Left lung (tissue), 14 donors: ENCODE measurements at places on chromosomes 16 and 17.

- no peak for DNase-seq
These were observed 19.0 kb downstream of the ABR start for GRCh38 chr17:1160591-1161390.

- no peak for DNase-seq
These were observed 35.1 kb downstream of the MFSD11 start for GRCh38 chr17:76772842-76773525.

DNA sequence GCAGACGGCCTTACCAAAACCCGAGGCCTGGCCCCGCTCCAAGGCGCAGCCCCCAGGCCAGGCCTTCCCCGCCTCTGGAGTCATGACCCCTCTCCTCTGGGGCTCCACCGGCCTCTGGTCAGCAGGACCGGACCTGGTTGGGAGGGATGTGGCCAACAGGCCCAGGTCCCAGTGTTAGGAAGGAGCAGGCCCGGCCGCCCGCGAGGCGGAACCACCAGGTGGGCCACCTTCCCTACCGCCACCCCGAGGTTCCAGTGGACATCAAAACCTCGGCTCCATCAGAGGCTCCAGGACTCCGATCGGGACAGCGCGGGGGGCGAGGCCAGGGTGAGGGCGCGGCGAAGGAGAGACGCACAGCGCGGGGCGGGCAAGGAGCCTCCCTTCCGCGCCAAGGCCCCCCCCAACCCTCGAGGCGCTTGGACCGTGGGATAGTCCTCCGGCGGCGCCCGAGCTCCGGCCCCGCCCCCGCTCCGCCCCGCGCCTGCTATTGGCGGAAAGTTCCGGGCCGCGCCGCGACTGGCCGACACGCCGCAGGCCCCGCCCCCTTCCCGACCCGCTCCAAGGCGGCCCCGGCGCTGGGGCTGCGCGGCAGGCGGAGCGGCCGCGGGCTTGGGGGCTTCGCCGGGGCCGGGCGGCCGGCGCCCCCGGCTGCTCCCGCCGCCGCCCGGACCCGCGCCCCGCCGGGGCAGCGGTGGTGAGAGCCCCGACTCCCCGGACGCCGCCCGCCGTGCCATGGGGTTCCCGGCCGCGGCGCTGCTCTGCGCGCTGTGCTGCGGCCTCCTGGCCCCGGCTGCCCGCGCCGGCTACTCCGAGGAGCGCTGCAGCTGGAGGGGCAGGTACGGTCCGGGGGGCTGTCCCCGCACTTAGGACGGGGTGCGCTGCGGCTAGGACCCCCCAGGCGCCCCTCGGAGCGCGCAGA lies at the start of gene METRN:
METRN (plus strand) TSS at position 561 of the 919 bp plus-strand sequence; CDS start at position 733, 172 bp downstream.
- peak; percentile 89 for DNase-seq

DNA sequence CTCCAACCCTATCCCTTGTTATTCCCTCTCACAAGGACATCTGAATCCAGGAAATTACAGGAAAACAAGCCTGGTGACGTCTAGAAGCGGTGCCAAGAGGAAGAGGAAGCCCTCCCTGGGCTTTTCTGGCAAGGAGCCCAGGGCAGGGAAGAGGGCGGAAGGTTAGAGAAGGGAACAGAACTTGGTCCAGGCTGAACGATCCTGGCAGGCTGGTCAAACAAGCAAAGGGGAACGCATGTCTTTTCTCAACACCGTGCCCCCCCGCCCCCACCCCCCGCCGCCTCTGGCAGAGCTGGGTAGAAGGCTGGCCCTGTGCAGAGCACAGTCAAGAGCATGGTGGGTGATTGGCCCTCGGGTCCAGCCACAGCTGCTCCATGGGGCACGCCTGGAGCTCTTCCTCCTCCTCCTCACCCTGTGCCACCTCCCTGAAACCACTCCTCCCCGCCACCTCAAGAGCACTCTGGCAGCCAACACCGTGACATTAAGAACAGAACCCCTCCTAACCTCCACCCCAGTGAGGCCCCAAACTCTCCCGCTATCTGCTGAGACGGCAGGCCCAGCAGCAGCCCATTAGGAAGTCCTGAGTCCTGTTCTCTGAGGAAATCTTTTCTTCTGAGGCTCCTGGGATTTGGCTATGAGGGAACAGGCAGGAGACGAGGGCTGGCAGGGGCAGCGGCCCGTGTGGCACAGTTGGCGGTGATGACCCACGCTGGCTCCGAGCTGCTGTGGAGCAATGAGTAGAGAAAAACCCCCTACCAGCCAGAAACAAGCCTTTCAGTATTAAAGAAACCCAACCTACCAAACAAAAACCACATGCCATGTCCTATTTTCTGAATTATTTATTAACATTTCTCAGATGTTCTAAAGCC lies 7.3 kb downstream of the C16orf86 start:
- peak; percentile 84 for DNase-seq

DNA sequence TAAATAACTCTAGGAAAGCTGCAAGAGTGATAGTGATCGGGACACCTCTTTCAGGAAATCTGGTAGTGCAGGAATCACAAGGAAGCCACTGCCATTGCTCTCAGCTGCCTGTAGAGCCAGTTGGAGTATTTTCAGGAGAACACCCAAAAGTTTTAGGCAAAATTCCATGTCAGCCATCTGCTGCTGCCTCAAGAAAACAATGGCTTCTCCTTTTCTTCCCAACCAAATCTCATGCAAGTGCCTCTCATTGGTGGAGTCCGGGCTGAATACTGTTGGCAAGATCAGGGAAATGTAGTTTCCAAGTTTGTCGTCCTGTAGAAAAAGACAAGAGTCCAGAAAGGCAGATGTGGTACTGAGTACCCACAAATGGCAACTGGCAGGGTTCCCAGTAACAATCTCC lies 54.9 kb upstream of the TANC2 start:
- no peak for DNase-seq

GRCh38 chr16:50273888-50274325 lies 7.6 kb downstream of the ADCY7 start:
- no peak for DNase-seq

DNA sequence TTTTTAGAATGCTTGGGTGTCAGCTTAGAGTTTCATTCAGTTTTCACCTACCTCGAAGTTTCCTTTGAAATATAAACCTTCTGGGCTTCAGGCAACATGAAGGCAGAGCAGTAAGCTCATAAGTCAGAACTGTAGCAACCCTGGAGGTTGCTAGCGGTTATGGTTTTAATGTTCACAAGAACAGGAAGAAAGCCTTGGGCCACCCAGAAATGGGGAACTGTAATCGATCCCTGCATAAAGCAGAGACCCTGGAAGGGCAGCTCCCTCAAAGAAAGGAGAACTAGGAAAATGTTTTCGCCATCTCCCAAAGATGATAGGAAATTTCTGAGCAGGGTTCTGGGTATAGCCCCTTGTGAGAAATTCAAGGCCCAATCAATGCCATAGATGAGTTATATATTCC lies 47.8 kb upstream of the RASL10B start:
- DNase-seq = no peak

- DNase-seq = no peak
These were observed 543 bp downstream of the TXNDC11 start for GRCh38 chr16:11742093-11742535.

- DNase-seq = no peak
These were observed 22.8 kb downstream of the ITGB3 start for GRCh38 chr17:47276444-47276843.

GRCh38 chr16:3645504-3646347 lies 8.8 kb upstream of the DNASE1 start:
- peak; percentile 53 for DNase-seq

- DNase-seq = no peak
These were observed 2.7 kb downstream of the ELMO3 start for GRCh38 chr16:67201411-67202345.

DNA sequence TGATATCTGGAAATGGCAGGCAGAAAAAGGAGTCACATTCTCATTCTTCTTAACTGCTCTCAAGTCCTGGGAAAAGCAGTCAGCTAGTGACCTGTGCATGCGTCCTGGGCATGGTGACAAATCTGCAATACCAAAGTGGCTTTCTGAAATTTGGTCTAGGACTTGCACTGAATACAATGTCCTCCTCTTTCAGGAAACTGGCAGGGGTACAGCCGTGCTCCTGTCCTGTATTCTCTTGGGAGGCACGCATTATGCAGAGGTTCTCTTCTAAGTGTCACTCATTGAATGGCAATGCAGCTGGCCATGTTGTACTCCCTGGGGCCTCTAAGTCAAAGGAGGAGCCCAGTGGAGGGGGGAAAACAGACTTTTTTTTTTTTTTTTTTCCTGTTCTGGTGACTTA lies 10.6 kb downstream of the PHF12 start:
- DNase-seq = no peak

DNA sequence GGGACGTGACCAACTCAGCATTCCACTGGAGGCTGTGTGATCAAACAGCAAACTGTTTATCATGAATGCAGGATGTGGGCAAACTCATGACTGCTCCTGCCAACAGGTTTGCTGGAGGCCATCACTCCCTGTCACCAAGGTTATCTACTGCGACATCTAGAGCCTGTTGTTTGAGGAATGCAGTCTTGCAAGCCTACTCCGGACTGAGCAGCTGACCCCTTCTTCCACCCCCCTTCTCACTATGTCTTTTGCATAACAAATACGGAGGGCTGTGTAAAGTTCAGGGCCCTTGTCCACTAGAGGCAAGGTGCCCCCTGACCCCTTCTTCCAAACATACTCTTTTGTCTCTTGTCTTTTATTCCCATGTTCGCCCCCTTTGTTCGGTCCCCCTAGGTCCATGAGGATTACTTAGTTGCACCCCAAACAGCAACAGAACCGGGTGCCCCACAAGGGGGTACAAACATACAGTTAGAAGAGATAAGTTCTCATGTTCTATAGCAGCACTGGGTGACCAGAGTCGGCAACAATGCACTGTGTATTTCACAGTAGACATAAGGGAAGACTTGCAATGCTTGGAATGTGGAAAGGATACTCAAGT lies 28.7 kb downstream of the MEAK7 start:
- DNase-seq = no peak

- DNase-seq = no peak
These were observed 58.2 kb upstream of the RPH3AL start for GRCh38 chr17:410543-411401.

DNA sequence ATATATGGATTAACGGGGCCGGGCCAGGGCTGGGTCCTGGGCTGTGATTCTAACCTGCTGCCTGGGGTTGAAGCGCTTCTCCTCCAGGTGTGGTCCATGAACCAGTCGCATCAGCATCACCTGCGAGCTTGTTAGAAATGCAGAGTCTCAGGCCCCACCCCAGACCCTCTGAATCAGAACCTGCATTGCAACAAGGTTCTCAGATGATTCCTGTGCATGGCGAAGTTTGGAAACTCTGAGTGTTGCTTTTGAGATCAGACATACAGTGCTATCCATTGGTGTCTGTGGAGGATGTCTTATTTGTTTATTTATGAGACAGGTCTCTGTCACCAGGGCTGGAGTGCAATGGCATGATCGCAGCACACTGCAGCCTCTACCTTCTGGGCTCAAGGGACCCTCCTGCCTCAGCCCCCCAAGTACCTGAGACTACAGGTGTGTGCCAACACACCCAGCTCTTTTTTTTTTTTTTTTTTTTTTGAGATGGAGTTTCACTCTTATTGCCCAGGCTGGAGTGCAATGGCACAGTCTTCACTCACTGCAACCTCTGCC lies 99.8 kb downstream of the PITPNC1 start:
- no peak for DNase-seq

GRCh38 chr16:86217001-86217890 lies 293.1 kb upstream of the FOXF1 start:
- no peak for DNase-seq

- no peak for DNase-seq
These were observed 41.5 kb downstream of the NT5M start for GRCh38 chr17:17344507-17345293.

DNA sequence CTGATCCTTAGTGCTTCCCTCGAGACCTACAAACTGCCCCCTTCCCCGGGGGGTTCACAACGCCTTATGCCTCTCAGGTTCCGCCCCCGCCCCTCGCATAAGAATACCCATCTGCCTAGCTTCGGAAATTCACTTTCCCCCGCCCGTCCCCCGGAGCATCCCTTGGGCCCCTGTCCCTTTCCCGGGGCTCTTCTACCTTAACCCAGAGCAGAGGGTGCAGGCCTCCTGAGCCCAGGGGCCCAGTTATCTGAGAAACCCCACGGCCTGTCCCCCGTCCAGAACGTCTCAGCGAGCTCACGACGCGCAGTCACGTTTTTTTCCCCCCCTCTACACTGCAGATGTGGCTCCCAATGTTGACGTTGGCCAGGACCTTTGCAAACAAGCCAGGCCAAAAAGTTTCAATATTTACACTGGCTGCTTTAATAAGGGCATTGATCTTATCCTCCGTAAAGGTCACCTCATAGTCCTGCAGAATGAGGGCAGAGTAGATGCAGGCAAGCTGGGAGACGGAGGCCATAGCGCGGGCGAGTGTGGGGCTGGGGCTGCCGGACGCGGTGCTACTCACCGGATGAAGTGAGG lies 1.4 kb upstream of the NBR1 start:
- peak; percentile 86 for DNase-seq

- no peak for DNase-seq
These were observed 352.4 kb downstream of the HAPSTR1 start for GRCh38 chr16:9443864-9444263.

GRCh38 chr16:30113031-30113710 lies at the start of gene GDPD3:
Gene GDPD3 (minus strand): TSS chr16:30113537. CDS start chr16:30113478, 59 bp downstream.
- no peak for DNase-seq

- no peak for DNase-seq
These were observed 142.0 kb upstream of the CCL2 start for GRCh38 chr17:34113089-34113488.

DNA sequence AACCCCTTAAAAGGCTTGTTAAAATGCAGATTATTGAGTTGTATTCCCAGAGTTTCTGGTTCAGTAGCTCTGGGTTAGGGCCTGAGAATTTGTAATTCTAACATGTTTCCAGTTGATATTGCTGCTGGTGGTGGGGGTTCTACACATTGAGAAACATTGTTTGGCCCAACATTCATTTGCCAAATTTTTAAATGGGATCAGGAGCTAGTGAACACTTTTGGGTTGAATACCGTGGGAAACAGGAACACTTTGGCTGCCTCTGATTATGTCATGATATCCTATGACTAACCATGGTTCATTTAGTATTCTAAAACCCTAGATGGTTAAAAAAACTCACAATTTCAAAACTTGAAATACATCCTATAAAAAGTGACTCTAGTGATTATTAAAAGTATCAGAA lies 89.3 kb downstream of the RPGRIP1L start:
- DNase-seq = no peak

- no peak for DNase-seq
These were observed 9.9 kb upstream of the TMIGD1 start for GRCh38 chr17:30343796-30344195.

DNA sequence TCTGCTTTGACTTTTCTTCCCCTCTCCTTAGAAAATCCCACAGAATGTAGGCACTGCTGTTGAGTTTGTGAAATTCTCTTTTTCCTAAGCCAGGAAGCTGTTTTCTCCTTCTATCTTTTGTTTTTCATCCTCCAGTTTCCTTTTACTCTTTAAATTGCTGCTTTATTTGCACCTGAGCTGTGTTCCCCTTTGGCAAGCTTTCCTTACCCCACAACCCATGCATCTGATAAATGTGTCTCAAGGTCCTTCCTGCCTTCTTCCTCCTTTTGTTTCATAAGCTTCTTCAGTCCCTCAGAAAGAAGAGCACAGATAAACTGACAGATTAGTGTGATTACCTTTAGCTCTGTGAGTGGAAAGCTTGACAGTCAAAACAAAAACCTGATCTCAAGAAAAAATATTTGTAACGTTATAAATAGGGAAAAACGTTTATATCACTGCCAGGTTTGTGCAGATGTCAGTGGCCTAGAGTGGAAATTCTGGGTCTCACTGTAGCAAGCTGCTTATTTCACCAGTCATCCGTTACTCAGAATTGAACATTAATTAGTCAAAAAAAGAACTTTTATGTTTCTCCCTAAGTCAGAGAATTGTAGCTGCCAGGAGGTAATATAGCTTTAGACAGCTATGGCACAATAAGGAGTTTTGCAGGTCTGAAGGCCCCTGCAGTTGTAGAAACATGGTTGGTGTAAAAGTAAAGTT lies 23.6 kb downstream of the GSDMB start:
- no peak for DNase-seq

- DNase-seq = no peak
These were observed 14.9 kb downstream of the SEC14L5 start for GRCh38 chr16:4972938-4973587.

- DNase-seq = peak; percentile 30
These were observed 892 bp downstream of the ABCC1 start for GRCh38 chr16:15950161-15950854.
